ENCODE measurements at places on chromosomes 11 and 22.

DNA sequence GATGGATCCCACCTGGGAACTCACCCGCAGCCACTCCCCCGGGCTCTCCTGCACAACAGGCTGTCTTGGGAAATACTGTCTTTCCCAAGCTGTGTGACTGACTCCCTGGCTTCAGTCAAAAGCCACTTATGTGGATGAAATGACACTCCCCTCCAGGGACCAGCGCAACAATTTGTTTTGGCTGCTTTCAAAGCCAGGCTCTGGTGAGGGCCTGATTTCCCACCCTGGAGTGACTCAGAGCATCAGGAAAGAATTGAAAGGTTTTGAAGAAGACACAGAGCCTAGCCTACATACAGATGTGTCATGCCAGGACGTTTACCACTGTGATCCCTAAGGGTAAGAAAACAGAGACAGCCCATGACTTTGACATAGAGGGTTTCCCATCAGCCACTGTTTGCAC, 550.5 kb downstream of the MIAT start:
- no peak for DNase-seq
- peaks cover 7% of the 10 kb centered on the region for H3K36me3 ChIP-seq
- no peak overlapping the region for H3K4me3 ChIP-seq
- peaks cover 24% of the 10 kb centered on the region for H3K27me3 ChIP-seq
- H3K4me1 ChIP-seq: no peaks in the 10 kb centered on the region
- no peak overlapping the region for H3K27ac ChIP-seq

GRCh38 chr11:125083312-125084056, 20.4 kb downstream of the SLC37A2 start:
- H3K36me3 ChIP-seq: no peaks in the 10 kb centered on the region
- no peak overlapping the region for H3K4me3 ChIP-seq
- no peak overlapping the region for H3K27ac ChIP-seq
- peaks cover 2% of the 10 kb centered on the region for H3K27me3 ChIP-seq
- DNase-seq: no peak

DNA sequence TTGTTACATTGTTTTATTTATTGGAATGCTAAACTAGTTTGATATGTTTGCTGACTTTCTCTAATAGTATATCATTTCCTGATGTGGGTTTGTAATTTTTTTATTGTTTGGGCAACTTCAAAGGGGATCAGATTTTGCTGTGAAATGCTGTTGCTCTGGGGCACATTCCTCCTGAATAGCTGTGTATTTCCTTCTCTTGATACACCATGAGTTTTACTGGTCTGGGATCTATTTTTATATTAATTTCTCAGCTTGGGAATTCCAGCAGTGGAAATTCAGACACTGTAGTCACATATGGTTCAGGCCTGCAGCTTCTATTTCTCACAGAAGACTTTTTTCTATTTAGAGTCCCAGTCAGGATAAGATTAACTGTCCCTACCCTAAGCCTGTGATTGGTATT, 58.9 kb downstream of the RPUSD4 start:
- peaks cover 4% of the 10 kb centered on the region for H3K4me1 ChIP-seq
- H3K27me3 ChIP-seq: peaks cover 10% of the 10 kb centered on the region
- H3K36me3 ChIP-seq: no peaks in the 10 kb centered on the region
- H3K27ac ChIP-seq: no peak overlapping the region

DNA sequence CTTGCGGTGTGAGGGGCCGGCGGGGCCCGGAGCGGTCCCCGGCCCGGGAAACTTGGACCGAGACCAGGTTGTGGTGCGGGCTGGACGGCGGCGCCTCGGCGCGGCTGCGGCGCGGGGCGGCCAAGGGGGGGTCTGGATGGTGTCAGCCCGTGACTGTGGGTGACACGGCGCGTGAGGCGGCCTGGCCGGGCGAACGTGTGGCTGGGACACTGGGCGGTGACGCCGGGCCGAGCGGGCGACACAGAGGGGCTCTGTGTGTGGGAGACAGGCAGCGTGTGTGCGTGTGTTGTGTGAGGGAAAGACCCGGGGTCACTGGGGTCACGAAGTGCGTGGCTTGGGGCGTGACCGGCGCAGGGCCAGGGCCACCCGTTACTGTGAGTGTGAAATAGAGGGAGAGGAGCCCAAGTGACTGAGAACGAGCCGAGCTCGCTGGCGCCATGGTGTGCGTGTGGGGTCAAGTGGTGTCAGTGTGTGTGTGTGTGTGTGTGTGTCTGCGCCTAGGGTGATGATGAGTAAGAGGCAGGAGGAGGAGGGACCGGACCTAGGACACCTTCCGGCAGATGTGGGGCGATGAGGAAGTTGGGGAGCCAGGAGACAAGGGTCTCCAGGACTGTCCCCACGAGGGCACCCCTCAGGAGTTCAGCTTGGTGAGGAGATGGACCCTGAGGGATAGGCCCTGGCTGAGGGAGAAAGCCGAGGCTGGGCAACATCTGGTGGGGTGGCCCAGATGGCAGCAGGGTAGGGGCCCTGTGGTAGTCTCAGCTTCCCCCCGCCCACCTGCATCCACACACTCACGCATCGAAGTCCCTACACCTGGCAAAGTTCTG, 817 bp downstream of the RELT start:
- H3K4me3 ChIP-seq: peak overlapping the region; percentile 86
- peak overlapping the region; percentile 93 for H3K27ac ChIP-seq
- H3K4me1 ChIP-seq: peaks cover 49% of the 10 kb centered on the region
- H3K36me3 ChIP-seq: peaks cover 3% of the 10 kb centered on the region
- peak; percentile 59 for DNase-seq

- H3K4me3 ChIP-seq: peak overlapping the region; percentile 65
- H3K27me3 ChIP-seq: peaks cover 32% of the 10 kb centered on the region
- DNase-seq: peak; percentile 69
- H3K27ac ChIP-seq: peak overlapping the region; percentile 31
- peaks cover 7% of the 10 kb centered on the region for H3K4me1 ChIP-seq
Observed at GRCh38 chr11:2151500-2152257, 9.3 kb downstream of the INS start.

DNA sequence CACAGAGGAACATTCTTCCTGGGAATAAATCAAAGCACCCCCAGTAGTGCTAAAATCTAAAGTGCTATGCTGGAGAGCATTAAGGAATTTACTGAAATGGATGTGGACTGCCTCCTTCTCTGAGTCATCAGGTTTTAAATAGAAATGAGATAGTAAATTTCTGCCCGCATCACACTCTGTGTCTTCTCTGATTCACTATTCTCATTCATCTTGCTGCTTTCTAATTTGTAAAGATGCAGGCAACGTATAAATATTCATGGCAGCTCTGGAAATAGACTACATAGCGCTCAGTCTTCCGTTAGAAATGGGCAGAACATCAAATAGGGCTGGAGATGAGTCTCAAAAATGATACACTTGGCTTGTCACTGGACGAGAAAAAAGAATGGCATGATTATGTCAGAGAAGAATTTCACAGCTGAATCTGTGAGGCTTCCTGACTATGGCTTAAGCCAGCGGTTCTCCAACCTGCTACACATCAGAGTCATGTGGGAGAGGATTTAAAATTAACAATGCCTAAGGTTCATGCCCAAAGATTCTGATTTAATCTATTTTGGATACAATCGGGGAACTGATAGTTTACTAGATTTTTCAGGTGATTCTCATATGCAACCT, 178.2 kb downstream of the LRRC4C start:
- no peak overlapping the region for H3K4me3 ChIP-seq
- H3K27me3 ChIP-seq: no peaks in the 10 kb centered on the region
- H3K27ac ChIP-seq: no peak overlapping the region
- no peak for DNase-seq
- no peaks in the 10 kb centered on the region for H3K4me1 ChIP-seq

- no peak overlapping the region for H3K27ac ChIP-seq
- H3K4me1 ChIP-seq: peaks cover 5% of the 10 kb centered on the region
- DNase-seq: no peak
Observed at GRCh38 chr22:46158283-46158682, 8.0 kb downstream of the PPARA start.

GRCh38 chr11:105032495-105032894, 2.4 kb downstream of the CASP1 start:
- H3K36me3 ChIP-seq: peaks cover 16% of the 10 kb centered on the region
- no peaks in the 10 kb centered on the region for H3K27me3 ChIP-seq
- no peak for DNase-seq
- peak overlapping the region; percentile 45 for H3K27ac ChIP-seq
- peaks cover 69% of the 10 kb centered on the region for H3K4me1 ChIP-seq
- H3K4me3 ChIP-seq: peak overlapping the region; percentile 96

DNA sequence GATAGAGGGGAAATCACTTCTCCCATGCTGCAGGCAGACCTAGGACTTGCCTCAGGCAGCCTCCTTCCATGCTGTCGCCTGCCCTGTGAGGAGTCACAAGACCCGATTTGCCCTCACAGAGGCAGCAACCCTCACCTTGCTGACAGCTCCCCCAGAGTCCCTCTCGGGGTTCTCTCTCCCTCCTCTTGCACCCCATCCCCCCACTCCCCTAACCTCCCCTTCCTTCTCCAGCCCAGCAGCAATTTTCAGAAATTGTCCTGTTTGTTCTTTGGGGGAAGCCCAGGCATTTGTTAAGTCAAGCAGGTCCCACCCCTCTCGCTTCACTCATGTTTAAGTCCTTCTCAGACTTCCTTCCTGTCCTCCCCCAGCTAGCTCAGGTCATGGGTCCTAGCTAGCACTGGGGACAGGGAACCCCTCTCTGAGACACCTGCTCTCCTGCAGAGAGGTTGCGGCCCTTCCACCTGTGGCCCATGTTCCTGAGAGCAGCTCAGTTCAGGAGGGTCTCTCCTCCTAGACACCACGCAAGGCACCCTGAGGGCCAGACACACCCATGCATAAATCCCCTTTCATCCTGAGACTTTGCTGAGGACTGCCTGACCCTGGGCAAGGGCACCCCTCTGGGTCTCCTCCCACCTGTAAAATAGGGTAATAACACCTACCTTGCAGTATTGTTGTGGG, 6.3 kb upstream of the FXYD2 start:
- H3K4me1 ChIP-seq: peaks cover 54% of the 10 kb centered on the region
- H3K36me3 ChIP-seq: no peaks in the 10 kb centered on the region
- H3K27me3 ChIP-seq: no peaks in the 10 kb centered on the region

DNA sequence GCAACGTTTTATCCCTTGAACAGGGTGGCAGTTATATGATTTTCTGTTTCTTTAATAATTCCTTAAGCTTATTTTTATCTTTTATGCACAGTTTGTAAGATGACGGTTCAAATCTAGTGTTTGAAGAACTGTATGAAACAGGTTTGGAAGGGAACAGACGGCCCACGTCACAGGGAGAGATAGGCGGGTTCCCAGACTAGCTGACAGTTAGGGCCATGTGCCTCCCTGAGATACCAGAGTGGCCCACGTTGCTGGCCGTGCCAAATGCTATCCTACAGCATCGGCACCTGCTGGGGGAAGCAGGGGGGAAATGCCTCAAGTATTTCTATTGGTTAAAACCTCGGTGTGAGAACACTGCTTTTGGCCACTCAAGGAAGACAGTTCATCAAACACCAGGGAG, 50.2 kb upstream of the BID start:
- H3K27me3 ChIP-seq: no peaks in the 10 kb centered on the region
- H3K36me3 ChIP-seq: no peaks in the 10 kb centered on the region
- peaks cover under 1% of the 10 kb centered on the region for H3K4me1 ChIP-seq
- DNase-seq: no peak

- H3K27me3 ChIP-seq: no peaks in the 10 kb centered on the region
- peaks cover 10% of the 10 kb centered on the region for H3K4me1 ChIP-seq
- H3K27ac ChIP-seq: no peak overlapping the region
- no peak overlapping the region for H3K4me3 ChIP-seq
- H3K36me3 ChIP-seq: peaks cover 4% of the 10 kb centered on the region
- no peak for DNase-seq
Observed at GRCh38 chr22:47027766-47028165, 265.3 kb downstream of the TBC1D22A start.

GRCh38 chr11:69321877-69322361, 28.0 kb downstream of the MYEOV start:
- no peaks in the 10 kb centered on the region for H3K27me3 ChIP-seq
- no peak overlapping the region for H3K27ac ChIP-seq
- no peak overlapping the region for H3K4me3 ChIP-seq
- H3K4me1 ChIP-seq: peaks cover 4% of the 10 kb centered on the region

DNA sequence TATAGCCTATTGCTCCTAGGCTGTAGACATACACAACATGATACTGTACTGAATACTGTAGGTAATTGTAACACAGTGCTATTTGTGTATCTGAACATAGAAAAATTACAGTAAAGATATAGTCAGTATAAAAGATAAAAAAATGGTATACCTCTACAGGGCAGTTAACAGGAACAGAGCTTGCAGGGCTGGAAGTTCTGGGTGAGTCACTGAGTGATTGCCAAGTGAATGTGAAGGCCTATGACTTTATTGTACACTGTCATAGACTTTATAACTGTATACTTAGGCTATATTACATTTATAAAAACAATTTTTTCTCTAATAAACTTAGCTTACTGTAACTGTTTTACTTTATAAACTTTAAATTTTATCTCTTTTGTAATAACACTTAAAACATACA, 332.4 kb upstream of the ARHGAP42 start:
- no peaks in the 10 kb centered on the region for H3K36me3 ChIP-seq
- no peaks in the 10 kb centered on the region for H3K27me3 ChIP-seq
- no peaks in the 10 kb centered on the region for H3K4me1 ChIP-seq
- H3K4me3 ChIP-seq: no peak overlapping the region
- no peak overlapping the region for H3K27ac ChIP-seq

DNA sequence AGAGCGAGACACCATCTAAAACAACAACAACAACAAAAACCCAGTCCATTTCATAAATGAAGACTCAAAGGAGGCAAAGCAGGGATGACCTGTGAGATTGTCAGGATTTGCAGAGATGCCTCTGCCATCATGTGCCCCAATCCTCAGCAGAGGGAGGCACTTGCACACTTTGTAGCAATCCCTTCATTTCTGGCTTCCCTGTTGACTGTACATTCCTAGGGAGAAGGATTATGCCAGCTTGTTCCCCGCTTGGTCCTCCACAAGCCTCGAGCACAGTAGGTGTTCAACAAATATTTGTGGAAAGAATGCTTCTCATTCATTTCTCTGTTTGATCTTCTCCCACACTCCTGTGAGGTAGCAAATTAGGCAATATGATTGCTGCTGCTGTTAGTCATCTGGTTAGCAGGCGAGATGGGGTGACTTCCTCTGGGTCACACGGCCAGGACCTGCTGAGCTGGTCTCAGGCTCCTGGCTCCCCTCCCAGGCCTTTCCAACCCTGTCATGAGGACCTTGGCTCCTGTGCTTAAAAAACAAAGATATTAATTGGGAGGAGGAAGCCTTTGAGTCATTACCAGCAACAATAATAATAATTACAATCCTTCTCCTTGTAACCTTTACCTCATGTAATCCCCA, 34.1 kb downstream of the LIF start:
- no peaks in the 10 kb centered on the region for H3K36me3 ChIP-seq
- no peak overlapping the region for H3K4me3 ChIP-seq
- H3K27ac ChIP-seq: no peak overlapping the region
- H3K4me1 ChIP-seq: peaks cover 18% of the 10 kb centered on the region
- H3K27me3 ChIP-seq: no peaks in the 10 kb centered on the region

- H3K36me3 ChIP-seq: peaks cover 11% of the 10 kb centered on the region
- H3K4me1 ChIP-seq: no peaks in the 10 kb centered on the region
- peaks cover 3% of the 10 kb centered on the region for H3K27me3 ChIP-seq
- no peak overlapping the region for H3K4me3 ChIP-seq
- DNase-seq: no peak
Observed at GRCh38 chr11:121123496-121124069, 22.5 kb downstream of the TECTA start.

DNA sequence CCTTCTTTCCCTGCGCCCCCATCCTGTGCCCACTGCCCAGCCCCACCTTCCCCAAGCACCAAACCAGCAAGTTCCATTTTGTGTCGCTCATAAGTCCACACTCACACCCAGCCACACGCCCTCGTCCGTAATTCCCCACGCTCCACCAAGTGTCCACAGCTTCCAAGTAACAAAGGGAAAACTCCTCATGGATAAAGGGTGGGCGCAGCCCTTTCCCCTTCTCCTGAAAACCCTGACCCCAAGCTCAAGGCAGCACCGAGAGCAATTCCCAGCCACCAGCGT, 458 bp downstream of the FXYD6 start:
- DNase-seq: no peak
- peak overlapping the region; percentile 92 for H3K4me3 ChIP-seq
- H3K27me3 ChIP-seq: peaks cover 78% of the 10 kb centered on the region
- no peaks in the 10 kb centered on the region for H3K36me3 ChIP-seq

- no peak overlapping the region for H3K27ac ChIP-seq
- DNase-seq: no peak
- peaks cover 2% of the 10 kb centered on the region for H3K27me3 ChIP-seq
- no peak overlapping the region for H3K4me3 ChIP-seq
Observed at GRCh38 chr11:92216789-92217188, 7.8 kb upstream of the FAT3 start.
